Daoy (cell line): ENCODE measurements at places on chromosomes 5 and 9. TPM values are rescaled to one million over a fixed set of nuclear protein-coding genes. Genes with fewer than 3 reads are reported as not detected.
A peak's percentile ranks its signal among the peaks of the same experiment; 100 is the strongest.

DNA sequence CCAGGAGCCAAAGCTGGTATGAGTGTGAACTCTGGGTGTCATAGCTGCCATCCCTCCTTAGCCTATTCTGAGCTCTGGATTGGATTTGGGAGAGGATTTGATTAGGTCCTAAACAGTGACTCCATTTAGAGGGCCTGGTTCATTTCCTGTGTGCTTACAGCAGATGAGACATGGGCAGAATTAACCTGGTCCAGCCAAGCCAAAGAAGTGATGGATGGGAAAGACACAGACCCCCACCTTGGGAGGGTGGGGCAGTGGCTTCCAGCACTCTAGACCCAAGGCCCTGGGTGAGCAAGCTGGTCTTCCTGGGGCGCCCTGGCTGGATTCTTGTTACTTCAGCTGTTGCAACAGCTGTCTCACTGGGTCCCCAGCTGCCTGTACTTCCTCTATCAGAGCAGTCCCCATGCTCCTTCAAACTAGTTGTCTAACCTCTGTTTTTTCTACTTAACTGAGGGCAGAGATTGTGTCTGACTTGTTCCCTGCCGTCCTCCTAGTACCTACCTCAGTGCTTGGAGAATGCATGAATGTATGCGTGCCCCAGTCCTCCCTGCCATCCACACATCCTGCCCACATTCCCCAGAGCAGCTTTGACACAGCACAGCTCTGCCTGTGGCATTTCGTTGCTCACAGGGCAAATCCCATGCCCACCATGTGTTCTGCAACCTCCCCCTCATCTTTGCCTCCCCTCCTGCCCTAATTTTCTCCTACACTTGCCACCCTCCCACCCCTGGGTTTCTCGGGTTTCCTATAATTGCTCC lies 115.9 kb downstream of the RGS3 start:
- DNase-seq: peak; percentile 83

DNA sequence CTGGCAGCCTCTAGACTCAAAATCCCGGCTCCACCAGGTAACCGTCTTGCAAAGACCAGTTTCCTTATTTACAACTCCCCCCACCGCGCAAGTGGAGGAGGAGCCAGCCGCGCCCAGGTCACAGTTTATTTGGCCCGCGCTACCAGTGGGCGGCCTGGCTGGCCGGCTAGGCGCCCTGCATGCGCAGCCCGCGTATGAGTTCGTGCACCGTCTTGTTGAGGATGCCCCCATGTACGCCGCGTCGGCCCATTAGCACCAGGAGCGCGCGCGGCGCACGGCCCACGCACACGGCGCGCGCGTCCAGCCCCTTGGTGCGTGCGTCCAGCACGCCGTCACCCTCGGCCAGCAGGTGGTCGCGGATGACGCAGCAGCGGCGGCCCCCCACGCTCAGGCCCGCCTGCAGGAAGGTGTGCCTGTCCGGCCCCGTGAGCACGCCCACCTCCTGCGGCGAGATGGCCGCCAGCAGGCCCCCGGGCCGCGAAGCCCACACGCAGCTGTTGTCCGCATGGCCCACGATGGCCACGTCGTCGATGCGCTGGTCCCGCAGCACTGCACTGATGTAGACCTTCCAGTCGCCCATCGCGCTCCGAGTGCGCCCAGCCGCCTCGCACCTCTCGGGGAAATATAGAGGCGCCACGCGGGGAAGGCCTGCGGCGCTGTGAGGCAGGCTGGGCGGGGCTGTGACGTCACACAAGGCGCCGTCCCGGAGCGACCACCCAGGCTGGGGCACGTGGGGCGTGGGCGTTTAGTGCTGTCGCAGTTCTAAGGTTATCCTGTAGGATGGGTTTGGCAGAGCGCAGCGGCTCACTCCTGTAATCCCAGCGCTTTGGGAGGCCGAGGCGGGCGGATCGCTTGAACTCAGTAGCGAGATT lies at the start of gene PFN3:
Gene PFN3 (minus strand): TSS at position 665 of the 872 bp plus-strand sequence. CDS start 85 bp downstream, at position 580.
- no peak for DNase-seq

DNA sequence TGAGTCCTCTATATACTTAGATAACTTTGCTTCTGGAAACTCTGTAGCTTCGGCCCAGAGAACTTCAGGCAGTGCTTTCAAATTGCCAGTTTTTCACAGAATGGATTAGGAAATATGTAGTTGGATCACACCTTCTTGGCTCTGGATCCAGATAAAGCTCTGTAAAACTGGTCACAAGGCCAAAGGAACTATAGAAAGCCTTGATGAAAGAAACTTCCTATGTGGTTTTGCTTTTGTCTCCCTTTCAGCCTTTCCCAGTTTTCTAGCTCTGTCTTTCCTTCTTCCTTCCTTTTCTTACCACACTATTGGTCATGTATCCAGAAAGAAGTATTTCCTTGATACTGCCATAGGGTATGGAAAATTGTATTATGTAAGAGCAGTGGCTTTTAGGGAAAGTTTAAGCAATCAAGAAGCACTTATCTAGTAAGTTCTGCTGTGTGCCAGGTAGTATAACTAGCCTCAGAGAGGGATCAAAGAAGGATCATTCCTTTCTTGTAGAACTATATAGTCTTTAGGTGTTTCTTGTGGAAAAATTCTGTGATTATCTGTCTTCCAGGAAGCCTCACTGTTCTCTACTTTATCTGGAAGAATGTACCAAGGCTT lies 6.3 kb downstream of the GPR21 start:
- DNase-seq: no peak

GRCh38 chr9:109401169-109401989 lies 80.5 kb upstream of the EPB41L4B start:
- peak; percentile 69 for DNase-seq

The FREM1 gene
- total RNA-seq: not detected in 2 replicates
